ENCODE measurements at places on chromosomes 3 and 15.

DNA sequence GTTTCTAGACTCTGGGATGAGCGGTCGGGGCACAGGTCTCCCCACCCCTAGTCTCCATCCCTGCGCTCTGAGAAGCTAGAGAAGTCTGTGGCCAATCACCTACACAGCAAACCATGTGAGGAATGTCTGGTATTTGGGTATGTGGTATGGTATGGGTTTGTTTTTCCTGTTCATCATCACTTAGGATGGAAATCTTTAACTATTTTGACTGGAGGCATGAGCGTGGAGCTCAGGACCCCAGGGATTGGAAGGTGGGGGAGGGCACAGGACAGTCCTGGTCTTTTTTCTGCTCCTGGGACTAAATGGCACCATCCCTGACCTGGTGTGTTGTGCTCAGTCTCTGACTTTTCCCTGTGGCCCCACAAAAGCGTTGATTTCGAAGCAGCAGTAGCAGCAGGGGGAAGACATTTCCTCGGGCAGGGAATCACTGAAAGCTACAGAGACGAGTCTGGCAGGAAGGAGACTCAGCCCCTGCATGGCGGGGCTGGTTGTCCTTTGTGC, 191.7 kb upstream of the TPM1 start:
- no peak for DNase-seq

DNA sequence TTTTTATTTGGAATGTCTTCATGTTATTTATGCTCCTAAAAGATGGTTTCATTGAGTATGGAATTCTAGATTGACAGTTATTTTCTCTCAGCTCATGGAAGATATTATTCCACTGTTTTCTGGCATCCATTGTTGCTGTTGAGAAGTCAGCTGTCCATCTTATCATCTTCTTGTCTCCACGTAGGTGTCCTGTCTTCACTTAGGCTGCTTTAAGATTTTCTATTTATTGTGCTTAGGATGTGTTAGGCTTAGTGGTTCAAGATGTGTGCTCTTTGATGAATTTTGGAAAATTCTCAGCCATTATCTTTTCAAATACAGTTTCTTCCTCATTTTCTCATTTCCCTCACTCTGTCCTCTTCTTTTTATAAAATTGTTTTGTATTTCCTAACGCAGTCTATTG, 52.0 kb downstream of the SNRK start:
- DNase-seq: no peak

- DNase-seq: peak; percentile 93
These were observed 525.5 kb upstream of the RGMA start for GRCh38 chr15:93614386-93615104.

DNA sequence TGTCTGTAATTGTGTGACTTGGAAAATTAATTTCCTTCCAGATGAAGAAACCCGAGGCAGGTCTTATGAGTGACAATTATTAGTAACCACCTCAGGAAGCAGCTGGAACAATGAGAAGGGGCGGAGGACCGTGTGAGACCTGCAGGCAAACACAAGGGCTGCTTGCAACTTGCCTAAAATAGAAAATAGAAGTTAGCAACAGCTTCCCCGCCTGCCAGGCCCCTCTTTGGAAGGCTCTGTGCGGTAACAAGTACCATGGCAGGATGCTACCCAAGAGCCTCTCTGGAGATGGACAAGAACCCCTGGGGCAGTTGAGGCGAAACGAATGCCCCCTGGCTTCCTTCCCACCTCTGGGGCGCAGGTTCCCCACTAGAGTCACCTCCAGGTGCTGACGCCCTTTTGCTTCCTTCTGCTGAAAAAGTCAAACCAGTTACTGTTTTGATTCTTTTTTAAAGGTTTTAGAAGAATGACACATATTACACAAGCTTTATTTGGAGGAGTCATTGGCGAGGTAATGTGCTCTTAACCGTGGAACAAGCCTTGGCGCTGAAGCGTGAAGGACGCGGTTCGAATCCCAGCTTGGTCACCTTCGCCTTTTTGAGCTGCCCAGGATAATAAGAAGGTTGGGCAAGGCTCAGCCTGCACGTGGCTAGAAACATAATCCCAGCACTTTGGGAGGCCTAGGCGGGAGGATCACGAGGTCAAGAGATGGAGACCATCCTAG, 47.0 kb upstream of the SYNM start:
- DNase-seq: no peak

GRCh38 chr3:157830556-157831236, 275.5 kb downstream of the SHOX2 start:
- peak; percentile 55 for DNase-seq

DNA sequence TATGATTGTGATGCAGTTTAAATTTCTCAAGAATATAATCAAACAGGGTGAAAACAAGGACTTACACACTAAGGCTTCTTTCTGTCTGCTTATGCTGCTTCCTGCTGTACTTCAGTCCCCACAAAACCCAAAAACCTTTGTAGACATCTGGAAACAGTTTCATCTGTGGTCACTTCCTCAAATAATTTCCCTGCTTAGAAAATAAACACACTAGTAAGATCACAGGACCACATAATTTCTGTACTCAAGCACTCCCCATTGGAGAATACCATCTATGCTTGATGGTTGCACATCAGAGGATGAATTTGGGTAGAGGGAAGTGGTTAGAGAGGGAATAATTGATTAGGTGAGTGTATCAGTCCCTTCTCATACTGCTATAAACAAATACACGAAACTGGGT, 266.2 kb downstream of the LSAMP start:
- peak; percentile 71 for DNase-seq

GRCh38 chr3:53130179-53131061, at the start of gene RFT1:
Gene RFT1 (minus strand): TSS chr3:53130435. CDS start chr3:53130400, 35 bp downstream.
- peak; percentile 99 for DNase-seq

DNA sequence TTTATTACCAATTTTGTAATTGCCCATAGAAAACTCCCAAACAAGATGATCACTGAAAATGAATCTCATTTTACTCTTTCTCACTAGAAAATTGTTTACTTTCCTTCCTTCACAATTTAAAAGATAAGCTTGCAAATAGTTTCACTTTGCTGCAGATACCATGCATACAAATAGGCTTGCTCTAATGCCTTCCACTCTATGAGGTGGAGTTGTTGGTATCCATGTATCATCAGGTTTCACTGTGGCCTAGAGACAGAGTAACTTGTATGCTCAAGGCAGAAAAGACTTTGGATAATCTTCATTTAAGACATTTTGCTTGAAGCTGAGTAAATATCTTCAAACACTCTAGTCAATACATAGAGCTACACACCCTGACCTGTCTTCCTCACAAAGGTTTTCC, 60.8 kb downstream of the RYK start:
- DNase-seq: no peak

- DNase-seq: no peak
These were observed 767.0 kb downstream of the CADM2 start for GRCh38 chr3:85725809-85726208.

- peak; percentile 43 for DNase-seq
These were observed 52.3 kb downstream of the KBTBD12 start for GRCh38 chr3:127967316-127967715.

DNA sequence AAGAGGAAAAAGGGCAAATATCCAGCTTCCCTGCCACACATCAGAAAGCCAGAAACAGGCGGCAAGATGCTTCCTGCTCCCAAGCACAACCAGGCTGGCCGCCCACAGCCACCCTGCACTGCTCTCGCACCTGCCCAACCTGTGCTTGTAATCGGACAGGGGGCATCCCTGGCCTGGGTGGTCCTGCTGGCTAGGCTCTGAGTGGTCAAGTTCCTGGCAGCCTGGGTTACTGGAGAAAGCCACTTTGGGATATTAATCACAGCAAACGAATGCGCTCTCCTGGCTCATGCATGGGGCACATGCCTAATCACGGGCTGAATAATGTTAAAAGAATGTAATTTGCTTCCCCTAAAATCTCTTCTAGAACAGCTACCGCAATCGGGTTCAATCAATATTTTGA, 442.4 kb downstream of the MCTP2 start:
- no peak for DNase-seq

GRCh38 chr3:23319366-23320312, 116.5 kb downstream of the UBE2E2 start:
- DNase-seq: no peak

GRCh38 chr3:128152419-128153155, 694 bp upstream of the EEFSEC start:
- DNase-seq: peak; percentile 78

GRCh38 chr3:58013973-58014649, 5.9 kb downstream of the FLNB start:
- DNase-seq: peak; percentile 86

DNA sequence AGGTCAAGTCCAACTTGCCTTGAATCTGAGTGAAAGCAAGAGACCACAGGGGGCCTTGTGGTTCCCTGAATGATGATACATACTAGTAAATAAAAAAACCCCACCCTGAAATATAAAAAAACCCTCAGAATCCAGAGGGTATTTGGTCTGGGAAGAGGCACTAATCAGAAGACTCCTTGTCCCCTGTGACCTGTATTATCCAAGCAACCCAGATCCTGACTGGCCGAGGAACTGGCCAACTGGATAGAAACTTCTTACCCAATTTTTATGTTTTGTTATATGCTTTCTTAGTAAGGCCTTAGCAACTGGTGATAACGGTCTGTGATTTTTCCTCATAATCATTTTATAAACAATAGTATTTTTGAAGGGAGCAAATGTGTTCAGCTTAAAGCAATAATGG, 17.5 kb downstream of the ABI3BP start:
- DNase-seq: no peak

- peak; percentile 88 for DNase-seq
These were observed 87.7 kb downstream of the ATP10A start for GRCh38 chr15:25775317-25775912.

DNA sequence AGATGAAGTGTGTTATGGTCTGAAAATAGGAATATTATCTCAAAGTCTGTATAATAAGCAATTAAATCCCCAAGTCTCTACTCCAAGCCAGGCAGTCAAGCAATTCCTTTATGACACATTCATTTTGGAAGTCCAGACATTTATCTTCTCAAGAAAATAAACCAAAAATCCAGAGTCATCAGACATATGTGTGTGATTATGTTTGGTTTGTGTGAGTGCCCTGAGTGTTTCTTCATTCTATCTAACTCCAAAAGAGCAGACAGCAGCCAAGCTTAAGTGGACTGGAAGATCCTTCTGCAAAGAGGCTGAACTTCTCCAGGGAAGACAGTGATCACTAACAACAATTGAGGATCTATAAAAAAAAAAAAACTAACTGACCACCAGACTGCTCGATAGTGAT, 239.8 kb downstream of the STAG1 start:
- DNase-seq: peak; percentile 23

GRCh38 chr3:122576174-122576940, 1.1 kb upstream of the PARP15 start:
- DNase-seq: peak; percentile 25

DNA sequence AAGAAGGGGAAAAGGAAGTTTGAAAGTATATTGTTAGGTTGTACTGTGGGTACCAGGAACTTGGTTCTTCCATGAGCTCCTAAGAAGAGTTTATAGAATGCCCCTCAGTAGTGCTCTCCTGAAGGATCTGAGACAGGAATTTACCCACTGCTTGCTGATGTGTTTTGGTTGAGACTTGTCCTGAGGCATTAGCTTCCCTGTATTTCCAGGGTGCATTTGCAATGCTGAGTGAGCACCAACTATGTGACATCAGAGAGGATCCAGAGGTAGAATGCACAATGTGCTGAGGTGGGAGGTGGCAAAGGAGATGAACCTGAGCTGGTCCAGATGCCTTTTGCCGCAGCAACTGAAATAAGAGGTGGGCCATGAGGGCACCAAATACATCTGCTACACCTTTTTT, 64.3 kb upstream of the LRRC3B start:
- no peak for DNase-seq

DNA sequence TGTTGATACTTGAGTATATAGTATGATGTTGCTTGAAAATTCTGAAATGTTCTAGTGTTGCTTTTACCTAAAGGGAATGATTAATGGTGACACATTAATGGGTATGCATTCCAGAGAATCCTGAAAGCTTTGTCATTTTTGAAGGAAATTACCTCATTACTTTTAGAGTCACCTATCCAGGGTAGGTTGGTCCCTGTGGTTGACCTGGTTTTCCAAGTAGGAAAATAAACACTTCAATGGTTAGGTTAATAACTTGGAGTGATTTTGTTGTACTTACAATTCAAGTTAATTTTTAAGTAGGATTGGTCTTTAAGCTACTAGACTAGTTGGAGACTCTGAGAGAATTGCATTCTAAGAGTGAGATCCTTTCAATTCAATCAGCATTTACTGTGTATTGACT, 31.0 kb downstream of the MITF start:
- DNase-seq: no peak

- DNase-seq: no peak
These were observed 174.3 kb downstream of the SMAD6 start for GRCh38 chr15:66876421-66876730.

DNA sequence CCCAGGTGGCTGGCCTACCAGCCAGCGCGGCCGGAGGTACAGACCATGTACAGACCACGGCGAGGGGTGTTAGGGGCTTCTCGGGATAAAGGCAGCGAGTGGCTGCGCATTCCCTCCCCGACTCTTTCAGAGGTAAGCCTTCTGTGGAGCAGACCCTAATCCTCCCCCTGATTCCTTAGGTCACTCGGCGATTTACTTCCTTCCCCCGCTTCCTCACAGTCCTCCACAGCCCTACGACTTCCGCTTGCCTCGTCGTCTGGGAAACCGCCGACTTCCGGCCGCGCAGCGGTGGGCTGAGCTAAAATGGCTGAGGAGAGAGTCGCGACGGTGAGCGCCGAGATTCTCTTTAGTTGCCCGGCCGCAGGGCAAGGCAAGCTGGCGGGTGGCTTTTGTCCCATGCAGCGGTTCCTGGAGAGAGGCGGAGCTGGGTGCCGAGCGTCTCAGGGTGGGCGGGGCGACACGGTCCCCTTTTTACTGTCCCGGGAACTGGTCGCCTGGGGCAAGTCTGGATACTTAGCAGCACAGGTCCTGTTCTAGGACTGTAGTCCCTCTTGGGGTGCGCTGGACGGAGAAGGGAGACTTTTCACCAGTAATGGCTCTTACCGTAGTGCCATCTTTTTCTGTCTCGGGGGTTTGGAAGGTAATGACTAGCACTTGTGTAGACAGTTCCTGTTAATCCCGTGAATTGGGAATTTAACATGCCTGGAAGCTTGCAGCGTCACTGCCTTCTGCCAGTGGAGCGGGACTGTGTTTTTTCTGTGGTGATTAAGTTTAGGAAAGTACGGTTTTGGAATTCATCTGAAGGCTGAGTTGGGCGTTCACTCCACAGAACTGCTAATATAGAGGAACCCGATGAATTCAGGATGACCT, at the start of the genes BBS4 and HIGD2B:
TSS of gene BBS4 (plus strand) at position 283 of the 870 bp plus-strand sequence. CDS start at position 304, 21 bp downstream.
TSS of gene HIGD2B (minus strand) at position 258 of the 870 bp plus-strand sequence. CDS start 9,808 bp downstream, outside the sequence.
- peak; percentile 96 for DNase-seq

- DNase-seq: no peak
These were observed 126.4 kb downstream of the SHQ1 start for GRCh38 chr3:72721683-72722381.

GRCh38 chr3:183331498-183331897, 78.4 kb downstream of the B3GNT5 start:
- peak; percentile 4 for DNase-seq

- DNase-seq: no peak
These were observed 243.3 kb upstream of the TOPAZ1 start for GRCh38 chr3:43998370-43998835.

- DNase-seq: no peak
These were observed 65.8 kb upstream of the RNU6-1 start for GRCh38 chr15:67905628-67906027.

GRCh38 chr15:34642247-34642646, 58.8 kb upstream of the GOLGA8B start:
- no peak for DNase-seq
